ENCODE measurements at places on chromosomes 11 and 22.

GRCh38 chr11:93000511-93001476 lies 31.3 kb downstream of the MTNR1B start:
- no peak for DNase-seq

DNA sequence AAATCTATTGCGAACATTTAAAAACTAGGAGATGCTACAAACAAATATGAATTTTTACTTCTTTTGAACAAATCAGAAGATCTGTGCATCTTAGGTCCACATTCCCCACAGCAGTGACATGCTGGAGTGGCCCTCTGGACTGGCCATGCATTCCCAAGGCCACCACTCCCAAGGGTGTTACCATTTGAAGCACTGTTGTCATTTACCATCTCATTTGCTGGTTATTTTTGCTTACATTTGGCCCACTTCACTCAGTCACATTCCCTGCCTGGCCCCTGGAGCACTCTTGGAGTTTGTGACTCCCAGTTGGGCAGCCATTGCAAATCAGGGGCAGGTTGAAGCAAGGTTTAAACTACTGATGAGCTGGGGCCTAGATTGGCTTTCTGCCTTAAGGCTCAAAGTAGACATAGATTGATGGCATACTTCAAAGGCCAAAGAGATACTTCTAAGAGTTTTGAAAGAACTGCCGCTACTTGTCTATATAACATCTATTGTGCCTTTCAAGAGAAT lies 8.5 kb upstream of the ZNRF3 start:
- no peak for DNase-seq

DNA sequence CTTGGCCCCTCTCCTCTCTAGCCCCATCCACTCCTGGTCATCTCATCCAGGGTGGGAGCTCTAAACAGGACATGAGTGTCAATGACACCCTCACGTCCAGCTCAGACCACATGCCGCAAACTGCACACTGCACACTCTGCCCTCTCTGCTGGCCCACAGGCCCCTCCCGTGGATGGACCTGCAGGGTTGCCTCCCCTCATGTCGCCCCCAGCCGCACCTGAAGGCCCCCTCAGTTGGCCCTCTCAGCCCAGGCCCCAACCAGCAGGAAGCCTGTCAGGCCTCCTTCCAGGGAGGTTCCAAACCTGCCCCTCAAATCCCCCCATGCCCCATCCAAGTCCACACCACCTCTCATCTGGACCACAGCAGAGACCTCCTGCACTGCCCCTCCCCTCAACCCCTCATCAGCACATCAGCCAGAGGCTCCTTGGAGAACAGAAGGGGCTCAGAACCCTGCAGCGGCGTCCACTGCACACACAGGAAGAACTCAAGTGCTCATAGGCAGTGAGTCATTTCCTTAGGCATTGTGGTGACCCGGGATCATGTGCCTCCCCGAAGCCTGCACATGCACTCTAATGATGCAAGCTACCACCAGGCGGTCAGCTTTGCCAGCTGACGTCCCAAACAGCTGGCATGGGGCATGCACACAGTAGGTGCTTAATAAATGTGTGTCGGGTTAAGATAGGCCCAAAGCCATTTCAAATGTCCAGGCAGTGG lies 12.9 kb upstream of the CDKN1C start:
- no peak for DNase-seq

- DNase-seq, result no peak
Measured at GRCh38 chr22:49515475-49515874, 312.2 kb downstream of the BRD1 start.

DNA sequence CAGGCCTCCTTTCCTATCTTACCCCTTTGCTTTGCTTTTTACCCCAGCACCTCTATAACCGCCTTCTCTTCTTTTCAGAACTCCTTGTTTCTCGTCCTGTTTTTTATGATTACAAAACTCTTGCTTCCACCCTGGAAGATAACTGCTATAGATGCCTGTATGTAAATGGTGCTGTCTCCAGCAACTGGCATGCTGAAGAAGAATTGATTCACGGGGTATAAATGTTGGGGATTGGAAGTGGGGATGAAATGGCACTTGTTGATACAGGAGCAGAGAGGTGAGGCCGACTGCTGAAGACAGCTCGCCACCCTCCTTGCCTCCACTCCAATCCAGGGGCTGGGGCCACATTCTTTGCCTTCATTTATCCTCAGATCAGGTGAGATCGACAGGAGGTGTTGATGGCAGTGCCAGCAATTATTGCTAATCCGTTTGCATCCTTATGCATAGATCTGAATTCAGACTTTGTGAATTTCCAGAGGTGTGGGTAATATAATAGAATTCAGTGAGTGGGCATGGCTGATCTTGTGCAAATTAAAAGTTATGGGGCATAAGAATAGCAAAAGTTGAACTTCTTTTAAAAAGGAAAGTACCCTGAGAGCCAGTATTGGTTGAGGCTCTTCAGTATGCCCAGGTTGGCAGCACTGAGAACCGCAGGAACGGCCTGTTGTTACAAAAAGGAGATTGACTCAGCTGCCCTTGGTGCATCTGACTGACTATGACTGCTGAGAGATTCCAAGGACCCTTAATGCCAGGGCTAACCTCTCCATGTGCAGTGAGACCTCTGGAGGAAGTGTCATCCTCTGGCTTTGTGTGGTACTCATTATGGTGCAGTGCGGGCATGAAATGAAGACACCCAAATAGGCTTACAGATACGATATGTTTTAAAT lies 5.3 kb downstream of the NEAT1 start:
- no peak for DNase-seq

DNA sequence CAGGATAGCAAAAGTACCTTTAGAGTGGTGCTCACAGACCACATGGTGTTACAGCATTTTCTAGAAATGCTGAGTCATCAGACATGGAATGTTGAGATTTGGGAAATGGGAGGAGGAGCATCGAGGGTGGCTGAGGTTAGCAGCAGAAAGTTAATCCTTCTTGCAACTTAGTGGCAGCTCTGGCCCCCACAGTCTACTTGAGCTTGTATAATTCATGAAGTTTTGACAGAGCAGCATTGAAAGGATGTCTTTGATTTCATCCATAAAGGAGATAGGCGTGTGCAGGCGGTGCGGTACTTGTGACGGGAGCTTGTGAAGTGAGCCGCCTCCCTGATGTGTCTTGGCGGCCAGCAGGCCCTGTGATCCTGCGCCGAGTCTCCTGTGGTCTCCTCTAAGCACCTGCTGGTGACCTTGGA lies 330.5 kb downstream of the TBC1D22A start:
- no peak for DNase-seq

- no peak for DNase-seq
Measured at GRCh38 chr11:15654451-15654850, 539.7 kb downstream of the INSC start.

DNA sequence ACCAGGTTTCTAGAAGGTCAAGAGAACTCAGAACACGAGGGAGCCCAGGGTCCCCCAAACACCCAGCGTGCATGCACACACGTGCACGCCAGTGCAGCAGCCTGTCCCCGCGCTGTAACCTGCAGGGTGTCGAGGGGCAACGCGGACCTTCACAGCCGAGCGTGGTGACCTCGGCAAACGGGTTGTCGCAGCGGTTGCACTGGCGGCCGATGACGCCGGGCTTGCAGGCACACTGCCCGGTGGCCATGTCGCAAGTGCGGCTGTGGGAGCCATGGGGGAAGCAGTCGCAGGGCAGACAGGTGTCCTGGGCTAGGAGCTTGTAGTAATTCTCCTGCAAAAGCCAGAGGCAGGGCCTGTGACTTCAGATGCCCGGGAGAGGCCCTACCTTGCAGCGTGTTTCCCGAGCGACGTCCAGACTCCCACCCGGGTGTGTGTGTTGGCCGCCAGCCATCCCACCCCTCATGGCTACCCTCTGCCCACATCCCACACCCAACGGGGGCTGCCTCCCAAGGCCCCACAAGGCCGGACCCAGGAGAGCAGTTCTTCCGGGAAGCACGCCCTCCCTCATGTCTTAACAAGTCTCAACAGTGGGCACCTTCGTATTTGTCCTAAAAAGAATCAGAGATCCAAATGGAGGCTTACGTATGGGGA lies 56.1 kb downstream of the TRMU start:
- DNase-seq, result no peak

GRCh38 chr11:98455500-98456307 lies 565.0 kb upstream of the CNTN5 start:
- DNase-seq, result no peak

DNA sequence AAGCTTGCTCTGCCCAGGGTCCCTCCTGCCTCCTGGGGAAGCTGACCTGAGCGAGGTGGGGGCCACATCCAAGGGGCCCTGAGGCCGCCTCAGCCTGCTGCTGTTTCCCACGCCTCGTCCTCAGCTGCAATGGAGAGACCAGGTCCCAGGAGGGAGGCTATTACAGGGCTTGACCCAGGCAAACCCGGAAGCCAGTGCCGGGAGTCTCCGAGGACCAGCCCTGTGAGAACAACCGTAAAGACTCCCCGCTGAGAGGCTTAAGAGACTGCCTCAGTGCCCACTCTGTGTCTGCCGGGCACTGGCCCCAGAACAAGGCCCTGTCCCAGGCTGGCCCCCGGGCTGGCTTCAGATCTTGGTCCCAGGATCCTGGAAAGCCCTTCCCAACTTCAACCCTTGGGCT lies 124.3 kb upstream of the FGF3 start:
- no peak for DNase-seq

GRCh38 chr11:9138612-9139579 lies 47.5 kb upstream of the SCUBE2 start:
- DNase-seq, result no peak

DNA sequence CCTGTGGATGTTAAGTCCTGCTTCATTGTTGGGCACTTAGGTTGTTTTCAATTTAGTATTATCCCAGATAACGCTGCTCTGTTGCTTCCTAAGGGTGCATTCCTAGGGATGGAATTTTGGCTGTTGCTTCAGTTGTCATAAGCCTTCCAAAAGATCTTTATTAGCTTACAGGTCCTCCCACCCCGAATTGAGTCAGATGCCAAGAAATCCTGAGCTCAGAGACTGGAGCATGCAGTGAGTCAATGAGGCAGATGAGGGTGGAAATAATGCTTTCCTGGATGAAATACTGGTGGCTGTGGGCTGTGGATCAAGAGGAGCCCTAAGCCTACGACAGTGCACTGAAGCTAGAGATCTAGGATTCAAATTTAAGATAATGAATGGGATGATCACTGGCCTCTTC lies 10.7 kb upstream of the IL18BP start:
- no peak for DNase-seq
